ENCODE measurements at places on chromosomes 4 and X. TPM values are rescaled to one million over a fixed set of nuclear protein-coding genes. Genes with fewer than 3 reads are reported as not detected.

Gene CTAG1B
- not detected for polyA plus RNA-seq

Gene SPANXN4
- polyA plus RNA-seq = not detected

Gene RS1
- not detected for polyA plus RNA-seq

Gene ANKRD17
- 39.6 TPM for polyA plus RNA-seq

DNA sequence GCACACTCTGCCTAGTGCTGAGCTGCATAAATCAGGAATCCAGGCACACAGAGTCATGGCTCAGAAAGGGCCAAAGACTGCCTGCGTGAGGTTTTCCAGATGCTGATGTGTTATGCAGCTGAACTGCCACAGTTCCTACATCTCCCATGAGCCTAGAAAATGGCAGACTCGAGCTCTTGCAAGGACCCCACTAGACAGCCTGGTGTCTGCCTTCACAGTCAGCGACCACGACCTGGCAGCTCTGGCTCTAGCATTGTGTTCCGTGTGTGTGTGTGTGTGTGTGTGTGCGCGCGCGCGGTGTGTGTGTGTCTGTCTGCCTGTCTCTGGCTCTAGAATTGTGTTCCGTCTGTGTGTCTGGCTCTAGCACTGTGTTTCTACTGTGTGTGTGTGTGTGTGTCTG, 203.6 kb upstream of the AGTR2 start:
- DNase-seq = no peak

DNA sequence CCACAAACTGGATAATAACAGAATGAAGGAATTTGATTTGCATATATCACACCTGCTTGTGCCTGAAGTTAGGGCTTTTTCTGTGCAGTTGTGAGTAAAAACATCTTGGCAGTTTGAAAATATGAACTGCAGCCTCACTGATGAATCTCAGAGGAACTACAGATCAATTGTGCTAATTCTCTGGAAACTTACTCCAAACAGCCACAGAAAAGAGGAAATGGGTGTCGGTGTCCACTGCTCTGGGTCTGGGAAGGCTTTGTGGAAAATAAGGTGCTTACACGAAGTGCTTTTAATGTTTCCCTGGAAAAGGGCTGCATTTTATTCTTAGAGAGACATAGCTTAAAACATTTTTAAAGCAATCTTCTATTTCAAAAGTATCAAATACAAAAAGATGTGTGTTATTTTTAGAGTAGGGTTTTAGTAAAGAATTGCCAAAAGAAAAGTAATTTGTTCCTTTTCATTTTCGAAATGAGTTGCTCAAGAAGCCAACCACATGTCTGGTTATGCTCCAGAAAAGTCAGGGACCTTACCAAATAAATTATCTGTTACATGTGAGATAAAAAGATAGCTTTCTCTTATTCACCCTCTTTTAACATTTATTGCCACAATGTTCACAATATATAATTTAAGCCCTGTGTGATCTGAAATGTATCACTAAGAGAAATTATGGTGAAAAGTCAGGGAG, 240.1 kb downstream of the FRAS1 start:
- peak; percentile 44 for DNase-seq

- DNase-seq = no peak
Measured at GRCh38 chrX:137052643-137053235, 18.9 kb upstream of the GPR101 start.

GRCh38 chr4:113285501-113285900, 236.0 kb downstream of the ANK2 start:
- DNase-seq = no peak

DNA sequence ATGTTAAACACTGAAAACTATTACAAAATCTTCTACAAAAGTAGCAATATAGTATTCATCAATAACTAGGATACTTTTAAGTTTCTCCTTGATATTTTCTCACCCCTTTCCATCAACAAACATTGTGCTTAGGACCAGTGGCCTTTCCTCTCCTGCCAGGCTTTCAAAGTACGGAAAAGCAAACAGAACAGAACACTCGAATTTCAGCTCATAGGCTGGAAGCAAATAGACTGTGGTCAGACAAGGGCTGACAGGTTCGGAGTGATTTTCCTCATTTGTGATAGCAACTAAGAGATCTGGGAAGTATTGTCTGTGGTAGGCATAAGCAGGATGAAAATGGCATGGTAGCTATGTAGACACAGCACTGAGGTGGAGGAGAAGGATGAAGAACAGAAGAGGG, 68.6 kb upstream of the SORBS2 start:
- DNase-seq = no peak

- DNase-seq = no peak
Measured at GRCh38 chr4:99893839-99894160, 427 bp downstream of the LAMTOR3 start.

- DNase-seq = no peak
Measured at GRCh38 chr4:187258651-187259401, 535.2 kb upstream of the FAT1 start.
